ENCODE measurements at places on chromosomes 11 and 22.

DNA sequence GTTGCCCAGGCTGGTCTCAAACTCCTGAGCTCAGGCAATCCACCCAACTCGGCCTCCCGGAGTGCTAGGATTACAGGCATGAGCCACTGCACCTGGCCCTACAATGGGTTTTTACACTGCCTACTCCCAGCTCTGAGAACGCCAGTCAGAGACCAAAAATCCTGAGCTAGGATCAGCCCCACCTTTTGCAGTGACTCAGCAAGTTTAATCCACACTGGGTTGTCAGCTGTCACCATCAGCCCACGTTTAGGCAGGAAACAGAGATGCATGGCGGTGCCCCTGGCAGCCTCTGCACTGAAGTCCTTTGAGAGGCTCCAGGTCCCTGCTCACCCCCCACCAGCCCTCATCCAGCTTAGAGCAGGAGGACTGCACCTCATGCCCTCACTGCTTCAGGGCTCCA, 117.6 kb downstream of the ARHGAP8 start:
- DNase-seq = no peak

GRCh38 chr11:22192642-22193347, at the start of gene ANO5:
Gene ANO5, plus strand, starts transcription at chr11:22193085. Its CDS starts 408 bp downstream, at chr11:22193493.
- DNase-seq = no peak

- no peak for DNase-seq
These were observed 7.2 kb downstream of the PPFIBP2 start for GRCh38 chr11:7520981-7521487.

DNA sequence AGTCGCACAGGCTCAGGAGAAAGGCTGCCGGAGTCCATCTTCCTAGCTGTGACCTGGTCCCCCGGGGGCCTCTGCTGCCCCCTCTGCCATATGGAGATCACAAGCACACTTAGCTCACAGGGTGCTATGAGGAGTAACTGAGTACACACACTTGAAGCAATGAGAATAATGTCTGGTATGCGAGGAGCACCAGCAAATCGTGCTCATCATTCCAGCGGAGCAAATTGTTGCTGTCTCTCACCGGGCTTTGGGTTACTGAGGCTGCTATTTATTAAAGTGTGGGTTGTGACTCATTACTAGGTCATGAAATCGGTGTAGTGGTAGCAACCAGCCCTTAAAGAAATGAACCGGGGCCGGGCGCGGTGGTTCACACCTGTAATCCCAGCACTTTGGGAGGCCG, 48.1 kb upstream of the EIF3D start:
- DNase-seq = peak; percentile 68

DNA sequence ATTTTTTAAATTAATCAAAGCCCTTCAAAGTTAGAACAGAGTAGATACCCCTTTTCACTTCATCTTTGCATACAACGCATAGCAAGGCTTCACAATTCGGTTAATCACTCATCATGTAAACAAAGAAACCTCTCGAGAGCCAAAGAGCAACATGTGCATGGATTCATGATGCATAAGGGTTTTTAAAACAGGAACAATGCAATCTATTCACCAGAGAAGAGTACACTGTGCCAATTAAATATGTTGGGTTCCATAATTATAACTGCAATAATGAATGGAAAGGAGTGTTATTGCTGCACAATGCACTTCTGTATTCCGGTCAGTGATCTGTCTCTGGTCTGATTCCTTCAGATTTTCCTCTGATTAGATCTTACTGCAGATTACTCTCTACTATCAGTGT, 45.3 kb downstream of the CADM1 start:
- no peak for DNase-seq

DNA sequence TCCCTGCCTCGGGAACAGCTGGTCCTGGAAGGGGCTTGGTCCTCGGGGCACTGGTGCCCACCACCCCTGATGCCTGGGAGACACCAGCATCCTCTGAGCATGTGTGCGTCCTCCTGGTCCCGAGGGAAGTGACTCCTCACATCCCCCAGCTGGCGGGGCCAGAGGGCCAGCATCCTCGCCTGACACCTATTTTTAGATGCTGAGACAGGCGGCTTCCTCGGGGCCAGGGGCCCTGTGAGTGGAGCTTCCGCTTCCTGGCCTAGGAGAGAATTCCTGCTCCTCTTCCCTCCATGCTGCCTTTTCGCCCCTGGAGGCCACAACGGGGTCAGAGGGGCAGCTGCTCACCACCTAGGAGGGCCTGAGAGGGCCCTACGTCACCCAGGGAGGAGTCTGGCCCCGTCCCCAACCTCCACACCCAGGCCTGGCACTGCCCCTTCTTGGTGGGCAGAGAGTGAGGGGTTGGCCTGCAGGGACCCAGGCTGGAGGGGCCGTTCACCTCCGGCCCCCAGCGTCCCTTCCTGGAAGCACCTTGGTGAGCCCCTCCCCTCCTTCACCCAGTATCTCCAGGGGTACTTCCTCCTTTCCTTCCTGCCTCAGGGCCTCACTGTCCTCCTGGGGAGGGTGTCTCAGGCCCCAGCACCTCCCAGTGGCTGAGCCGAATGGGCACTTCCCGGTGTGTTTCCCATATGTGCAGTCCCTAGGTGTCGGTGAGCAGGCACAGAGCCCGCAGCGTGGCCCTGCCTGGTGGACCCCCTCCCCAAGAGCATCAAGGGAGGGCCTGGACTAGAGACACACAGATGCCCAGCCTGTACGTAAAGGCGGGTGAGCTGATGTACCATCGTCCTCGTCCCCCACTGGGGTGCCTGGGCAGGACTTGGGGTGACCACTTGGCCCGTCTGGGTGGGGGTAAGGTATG, 6.1 kb downstream of the CD81 start:
- no peak for DNase-seq

Data from Panc1 (cell line).